ENCODE measurements at places on chromosomes 5 and 9.

- no peak for DNase-seq
Observed at GRCh38 chr5:107217721-107218130, 453.0 kb downstream of the EFNA5 start.

GRCh38 chr9:128068386-128069205, 564 bp downstream of the SLC25A25 start:
- peak; percentile 54 for DNase-seq

DNA sequence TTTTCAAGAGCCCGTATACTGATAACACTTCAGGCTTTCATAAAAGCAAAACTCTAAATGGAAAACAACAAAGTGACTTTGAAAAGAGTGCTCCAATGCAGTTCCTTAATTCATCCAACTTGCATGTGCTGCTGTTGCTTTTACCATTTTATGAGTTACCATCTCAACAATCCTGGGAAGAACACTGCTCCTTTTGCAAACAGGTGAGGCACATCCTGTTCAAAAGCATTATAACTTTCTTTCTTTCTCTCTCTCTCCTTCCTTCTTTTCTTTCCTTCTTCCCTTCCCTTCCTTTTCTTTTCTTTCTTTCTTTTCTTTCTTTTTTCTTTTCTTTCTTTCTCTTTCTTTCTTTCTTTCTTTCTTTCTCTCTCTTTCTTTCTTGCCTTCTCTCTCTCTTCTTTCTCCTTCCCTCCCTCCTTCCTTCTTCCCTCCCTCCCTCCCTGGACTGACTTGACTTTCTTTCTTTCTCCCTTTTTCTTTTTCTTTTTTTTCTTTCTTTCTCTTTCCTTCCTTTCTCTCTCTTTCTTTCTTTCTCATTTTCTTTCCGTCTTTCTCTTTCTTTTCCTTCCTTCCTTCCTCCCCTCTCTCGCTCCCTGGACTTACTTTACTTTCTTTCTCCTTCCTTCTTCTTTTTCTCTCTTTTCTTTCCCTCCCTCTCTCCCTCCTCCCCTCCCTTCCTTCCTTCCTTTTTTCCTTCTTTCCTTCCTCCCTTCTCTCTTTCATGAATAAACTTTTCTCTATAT, 11.2 kb upstream of the PARP8 start:
- DNase-seq = no peak

DNA sequence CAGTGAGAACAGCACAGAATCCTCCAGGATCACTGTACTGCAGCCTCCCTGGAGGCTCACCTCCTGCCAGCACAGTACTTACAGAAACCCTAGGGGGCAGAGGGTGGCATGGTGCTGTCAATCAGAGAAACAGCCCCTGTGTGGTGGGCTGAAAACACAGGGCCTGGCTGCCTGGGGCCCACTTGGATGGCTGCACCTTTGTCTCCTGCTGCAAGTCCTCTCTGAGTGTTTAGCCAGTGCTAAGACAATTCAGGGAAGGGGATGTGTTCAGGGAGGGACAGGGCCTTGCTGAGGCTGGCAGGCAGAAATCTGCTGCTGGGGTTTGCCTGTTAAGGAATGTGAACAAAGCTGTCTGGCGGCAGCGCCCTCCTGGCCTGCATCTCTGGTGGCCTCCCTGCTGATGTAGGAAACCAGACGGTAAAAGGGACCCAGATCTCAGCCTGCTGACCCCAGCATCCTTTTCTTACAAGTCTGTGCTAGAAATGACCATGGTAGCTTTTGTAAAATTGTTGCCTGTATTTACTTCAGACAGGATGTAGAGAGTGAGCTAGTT, 39.5 kb downstream of the PRRC2B start:
- no peak for DNase-seq

GRCh38 chr5:75363726-75364495, 26.9 kb downstream of the HMGCR start:
- no peak for DNase-seq

DNA sequence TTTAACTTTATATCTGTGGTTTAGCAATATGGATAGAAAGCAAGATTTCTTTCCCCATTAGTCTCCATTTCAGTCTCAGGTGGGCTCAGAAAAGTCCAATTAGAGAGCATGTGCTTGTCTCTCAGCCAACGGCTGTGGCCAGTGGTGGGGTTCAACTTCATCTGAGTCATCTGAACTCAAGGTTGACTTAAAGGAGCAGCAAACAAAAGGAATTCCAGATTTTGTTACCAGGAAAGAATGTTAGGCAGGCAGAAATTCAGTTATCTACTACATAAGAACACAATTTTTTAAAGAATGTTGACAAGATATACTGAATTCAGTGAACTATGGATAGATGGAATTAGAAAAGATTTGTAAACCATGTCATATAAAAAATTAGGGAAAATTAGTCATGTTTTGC, 784.1 kb downstream of the MAT2B start:
- DNase-seq = no peak

DNA sequence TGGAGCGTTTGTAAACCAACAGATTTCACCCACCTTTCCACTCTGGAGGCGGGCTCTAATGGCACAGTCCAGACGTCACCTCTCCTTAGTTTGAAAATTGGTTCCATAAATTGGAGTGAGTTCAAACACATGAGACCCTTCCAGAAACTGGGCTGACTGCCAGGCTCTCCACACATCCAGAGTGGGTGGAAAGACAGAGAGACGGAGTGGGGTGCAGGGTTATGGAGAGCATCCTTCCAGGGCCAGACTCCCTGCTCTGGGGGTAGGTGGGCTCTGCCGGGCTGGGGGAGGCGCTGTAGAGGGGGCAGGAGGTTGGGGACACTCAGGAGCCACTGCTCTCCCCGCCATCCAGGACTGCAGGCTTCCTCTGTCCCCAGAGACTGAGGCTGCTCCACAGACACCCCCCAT, 104.7 kb upstream of the PHYKPL start:
- DNase-seq = no peak

- DNase-seq = no peak
Observed at GRCh38 chr5:39399135-39400036, 25.4 kb downstream of the DAB2 start.

- DNase-seq = no peak
Observed at GRCh38 chr9:4859035-4859434, 66.3 kb downstream of the RCL1 start.

- DNase-seq = no peak
Observed at GRCh38 chr5:135883026-135883425, 12.6 kb downstream of the IL9 start.

DNA sequence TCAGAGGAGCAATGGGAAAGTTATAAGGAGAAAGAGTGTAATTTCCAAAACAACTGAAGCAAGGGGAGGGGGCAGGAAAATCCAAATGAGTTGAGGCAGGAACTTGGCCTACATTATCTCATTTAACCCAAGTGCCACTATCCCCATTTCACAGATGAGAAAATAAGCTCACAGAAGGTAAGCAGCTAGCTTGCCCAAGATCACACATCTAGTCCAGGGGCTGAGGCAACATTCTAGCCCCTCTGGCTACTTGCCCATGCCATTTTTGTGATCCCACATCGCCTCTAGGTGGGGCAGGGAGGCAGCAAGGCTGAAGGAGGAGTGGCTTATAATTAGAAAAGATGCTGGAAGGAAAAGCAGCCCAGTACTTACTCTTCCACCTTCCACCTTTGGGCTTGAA, 2.6 kb upstream of the PSIP1 start:
- peak; percentile 25 for DNase-seq

GRCh38 chr5:24183981-24184380, 460.8 kb downstream of the CDH10 start:
- DNase-seq = no peak

Data from activated CD4-positive, alpha-beta T cell treated with anti-CD3 and anti-CD28 coated beads for 48 hours (primary cell).